ENCODE measurements at places on chromosomes 5 and 9. TPM values are rescaled to one million over a fixed set of nuclear protein-coding genes. Genes with fewer than 3 reads are reported as not detected.

ALDH1B1 gene
- 21.1 TPM for total RNA-seq

FOXD4L5 gene
- 0.08 TPM for total RNA-seq

PDE8B gene
- not detected for total RNA-seq

RNF145 gene
- total RNA-seq = 37.7 TPM

PLPPR1 gene
- total RNA-seq = not detected

RIC1 gene
- total RNA-seq = 43.5 TPM

RNF183 gene
- not detected for total RNA-seq

TMEM161B gene
- total RNA-seq = 8.1 TPM

TLX3 gene
- total RNA-seq = not detected

TEX53 gene
- total RNA-seq = not detected

OMD gene
- 1.9 TPM for total RNA-seq

KLHL3 gene
- 3.4 TPM for total RNA-seq

ANKRD18A gene
- not detected for total RNA-seq

HTR1A gene
- not detected for total RNA-seq

CKS2 gene
- 45.9 TPM for total RNA-seq

CER1 gene
- not detected for total RNA-seq

PTBP3 gene
- total RNA-seq = 6.9 TPM

IL5 gene
- total RNA-seq = not detected

All from smooth muscle cell of the coronary artery (primary cell).